ENCODE measurements at places on chromosomes 16 and 17.

GRCh38 chr17:49482144-49482817 lies 12.8 kb upstream of the NGFR start:
- DNase-seq: no peak

DNA sequence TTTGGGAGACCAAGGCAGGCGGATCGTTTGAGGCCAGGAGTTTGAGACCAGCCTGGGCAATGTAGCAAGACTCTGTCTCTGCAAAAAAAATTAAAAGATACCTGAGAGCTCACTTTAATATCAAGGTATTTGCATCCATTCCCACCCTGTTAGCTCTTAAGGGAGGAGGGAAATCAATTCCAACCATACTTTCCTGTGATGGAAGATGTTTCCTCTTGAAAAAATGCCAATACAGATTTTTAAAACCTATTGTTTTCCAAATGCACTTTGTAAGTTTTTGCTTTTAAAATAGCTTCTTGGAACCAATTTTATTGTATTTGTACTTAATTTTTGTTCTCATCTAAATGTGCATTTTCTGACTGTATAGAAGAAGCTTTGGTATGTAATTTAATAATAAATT lies 49.2 kb downstream of the GOSR1 start:
- DNase-seq: no peak

DNA sequence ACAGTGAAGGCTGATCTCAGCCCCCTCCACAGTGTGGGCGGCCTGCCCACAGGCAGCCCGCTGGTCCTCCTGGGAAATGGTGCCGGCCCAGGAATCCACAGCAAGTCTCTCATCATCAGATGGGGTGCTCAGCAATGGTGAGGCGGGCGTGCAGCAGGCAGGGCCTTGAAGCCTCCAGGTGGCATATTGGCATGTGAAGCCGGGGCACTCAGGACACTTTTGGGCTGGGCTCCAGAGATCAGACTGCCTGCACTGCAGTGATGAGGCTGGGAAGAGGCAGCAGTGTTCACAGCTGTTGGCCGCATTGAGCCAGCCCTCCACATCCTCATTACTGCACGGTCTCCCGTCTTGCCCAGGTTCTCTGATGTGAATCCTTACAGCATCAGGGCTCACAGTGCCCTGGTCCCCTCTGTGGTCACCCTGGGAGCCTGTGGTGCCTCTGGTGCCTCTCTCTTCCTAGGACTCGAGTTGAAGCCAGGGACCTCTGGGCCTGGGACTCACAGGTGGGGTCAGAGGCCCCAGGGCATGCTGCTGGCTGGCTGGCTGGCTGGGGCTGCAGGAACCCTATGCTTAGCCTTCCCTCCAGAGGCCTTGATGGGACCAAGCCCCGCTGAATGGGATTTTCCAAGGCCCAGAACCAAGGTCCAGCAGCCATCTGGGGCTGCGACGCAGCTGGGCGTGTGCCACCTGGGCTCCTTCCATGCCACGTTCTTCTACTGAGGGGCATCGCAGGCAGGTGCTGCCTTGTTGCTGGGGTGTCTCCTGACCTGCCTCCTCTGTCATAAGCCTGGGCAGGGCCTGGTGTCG lies 48.6 kb downstream of the TNFRSF13B start:
- DNase-seq: no peak

DNA sequence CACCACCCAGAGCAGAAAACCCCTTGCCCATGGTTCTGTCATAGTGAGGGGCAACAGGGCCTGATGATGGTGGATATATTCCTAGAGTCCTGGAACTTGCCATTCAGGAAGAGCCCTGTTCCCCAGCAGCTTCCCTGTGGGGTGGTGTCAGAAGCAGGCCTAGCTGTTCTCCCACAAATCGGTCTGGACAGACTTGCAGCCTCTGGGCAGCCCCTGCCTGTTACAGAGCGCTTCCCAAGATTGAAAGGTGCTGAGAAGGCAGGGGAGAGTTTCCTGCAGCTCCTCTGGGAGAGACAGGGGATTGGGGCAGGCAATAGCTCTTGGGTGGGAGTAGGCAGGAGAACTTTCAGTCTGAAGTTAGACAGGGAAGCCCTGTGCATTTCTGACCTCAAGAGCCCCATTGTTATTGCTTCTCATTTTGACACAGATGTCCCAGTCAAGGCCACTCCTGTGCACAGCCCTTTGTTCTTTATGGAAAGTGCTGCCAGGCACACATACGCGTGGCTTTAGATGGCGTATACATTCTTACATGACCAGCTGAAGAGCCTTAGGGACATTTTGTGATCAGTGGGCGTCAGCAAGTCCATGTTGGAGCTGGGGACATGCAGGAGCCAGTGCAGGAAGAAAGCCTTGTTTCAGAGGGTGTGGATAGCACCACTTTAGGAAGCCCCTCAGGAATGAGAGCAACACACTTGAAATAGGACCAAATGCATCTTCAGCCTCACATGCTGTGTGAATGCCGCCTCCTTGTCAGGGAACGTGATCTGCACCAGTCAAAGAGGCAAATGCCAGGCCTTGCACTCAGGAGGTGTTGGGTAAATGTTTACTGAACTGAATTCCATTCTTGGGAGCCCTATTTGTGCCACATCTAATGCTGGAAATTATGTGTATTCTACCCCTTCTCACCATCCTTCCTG lies 67.5 kb downstream of the GNAO1 start:
- no peak for DNase-seq

GRCh38 chr17:36583787-36584186 lies 7.9 kb upstream of the DHRS11 start:
- DNase-seq: no peak

DNA sequence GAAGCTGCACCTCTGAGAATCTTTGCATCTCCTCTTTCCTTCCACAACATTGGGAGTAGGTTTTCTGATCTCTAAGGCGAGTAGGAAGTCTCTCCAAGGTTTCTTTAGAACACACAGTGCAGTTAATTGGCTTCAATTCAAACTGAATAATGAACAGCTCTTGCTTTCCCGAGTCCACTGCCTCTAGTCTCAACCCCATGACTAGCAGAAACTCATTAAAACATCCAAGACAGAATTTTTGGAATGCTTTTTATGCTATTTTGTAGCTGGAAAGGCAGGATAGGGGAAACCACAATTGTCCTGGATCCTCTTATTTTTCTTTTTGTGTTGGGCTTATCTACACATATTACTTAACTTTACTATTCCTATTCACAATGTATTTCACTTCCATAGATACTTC lies 206.6 kb downstream of the CDH8 start:
- DNase-seq: no peak

DNA sequence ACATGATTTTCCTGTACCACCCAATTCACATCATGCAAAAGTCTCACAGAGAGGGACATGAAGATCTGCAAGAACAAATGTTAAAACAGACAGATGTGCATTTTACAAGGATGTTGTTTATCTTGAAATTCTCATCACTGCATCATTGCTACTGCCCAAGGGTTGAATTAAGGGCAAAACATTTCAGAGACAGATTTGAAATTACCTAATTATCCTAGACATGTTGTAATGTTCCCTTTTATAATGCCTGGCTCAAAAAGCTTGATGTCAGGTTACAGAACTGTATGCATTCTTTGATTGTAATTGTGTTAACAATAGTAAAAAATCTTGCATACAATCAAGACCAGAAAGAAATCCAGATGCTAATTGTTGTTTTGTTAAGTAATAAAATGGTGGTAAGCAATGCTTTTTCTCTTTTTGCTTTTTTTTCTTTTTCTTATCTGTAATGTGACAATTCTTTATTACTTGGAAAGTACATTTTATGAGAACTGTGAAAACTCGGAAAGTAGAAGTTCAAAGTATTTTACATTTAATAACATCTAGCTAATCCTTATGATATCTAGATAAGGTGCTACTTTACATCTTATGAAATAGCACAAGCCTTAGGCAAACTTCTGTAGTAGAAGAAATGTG lies 3.6 kb upstream of the DUSP14 start:
- no peak for DNase-seq

All from SK-N-DZ (cell line).